Heart left ventricle (tissue), 16 donors: ENCODE measurements at places on chromosomes 16 and 17. TPM values are rescaled to one million over a fixed set of nuclear protein-coding genes. Genes with fewer than 3 reads are reported as not detected.

NPIPA2 gene
- 1.2 TPM for polyA plus RNA-seq

TNFRSF17 gene
- polyA plus RNA-seq = not detected

SMIM22 gene
- polyA plus RNA-seq = not detected

HS3ST4 gene
- polyA plus RNA-seq = not detected

CIBAR2 gene
- polyA plus RNA-seq = not detected

CCL4 gene
- polyA plus RNA-seq = 0.72 TPM

COG1 gene
- polyA plus RNA-seq = 78.7 TPM

OR3A3 gene
- polyA plus RNA-seq = not detected

MTSS2 gene
- polyA plus RNA-seq = 58.8 TPM

BIRC5 gene
- polyA plus RNA-seq = 0.28 TPM

IGFALS gene
- not detected for polyA plus RNA-seq

SMURF2 gene
- 3.6 TPM for polyA plus RNA-seq

RAB37 gene
- 0.83 TPM for polyA plus RNA-seq

SARM1 gene
- 3.7 TPM for polyA plus RNA-seq

KRT20 gene
- polyA plus RNA-seq = not detected

MRPL12 gene
- polyA plus RNA-seq = 525 TPM

SPNS2 gene
- polyA plus RNA-seq = 22.0 TPM

ADAMTS18 gene
- polyA plus RNA-seq = not detected

SLFN14 gene
- polyA plus RNA-seq = not detected

MFAP4 gene
- 19.4 TPM for polyA plus RNA-seq

UBN1 gene
- polyA plus RNA-seq = 34.2 TPM

ADCY7 gene
- 3.8 TPM for polyA plus RNA-seq

SEBOX gene
- not detected for polyA plus RNA-seq

KRTAP4-5 gene
- not detected for polyA plus RNA-seq

CTRB1 gene
- not detected for polyA plus RNA-seq

CDH13 gene
- 15.0 TPM for polyA plus RNA-seq

DRG2 gene
- 29.0 TPM for polyA plus RNA-seq

ITGB4 gene
- 7.5 TPM for polyA plus RNA-seq

TBC1D3I gene
- not detected for polyA plus RNA-seq

ZSCAN10 gene
- polyA plus RNA-seq = not detected

DHRS7B gene
- 42.2 TPM for polyA plus RNA-seq

SLC6A4 gene
- polyA plus RNA-seq = 0.04 TPM

KRTAP2-2 gene
- not detected for polyA plus RNA-seq

GHDC gene
- polyA plus RNA-seq = 6.2 TPM

ALDOC gene
- polyA plus RNA-seq = 179 TPM

CLEC3A gene
- not detected for polyA plus RNA-seq

ASGR1 gene
- polyA plus RNA-seq = 0.19 TPM

MFSD11 gene
- 14.7 TPM for polyA plus RNA-seq

CTRB2 gene
- polyA plus RNA-seq = not detected

FOXN1 gene
- not detected for polyA plus RNA-seq

ORAI3 gene
- polyA plus RNA-seq = 8.1 TPM

SMPD3 gene
- 0.07 TPM for polyA plus RNA-seq

TBC1D3C gene
- not detected for polyA plus RNA-seq

PIK3R5 gene
- polyA plus RNA-seq = 1.9 TPM

SECTM1 gene
- polyA plus RNA-seq = 2.3 TPM

TBC1D3D gene
- not detected for polyA plus RNA-seq

TMC5 gene
- not detected for polyA plus RNA-seq

PIMREG gene
- not detected for polyA plus RNA-seq

RMI2 gene
- polyA plus RNA-seq = 0.23 TPM

SEZ6L2 gene
- polyA plus RNA-seq = 0.51 TPM

KRTAP4-9 gene
- not detected for polyA plus RNA-seq

PLA2G10 gene
- polyA plus RNA-seq = not detected

CD300A gene
- polyA plus RNA-seq = 1.5 TPM

ST6GALNAC1 gene
- polyA plus RNA-seq = 3.1 TPM

CBX2 gene
- polyA plus RNA-seq = 2.9 TPM

MT4 gene
- not detected for polyA plus RNA-seq
